ENCODE measurements at places on chromosomes 5 and 9.

GRCh38 chr9:124602632-124603031, 95.4 kb upstream of the NR5A1 start:
- no peak for DNase-seq

DNA sequence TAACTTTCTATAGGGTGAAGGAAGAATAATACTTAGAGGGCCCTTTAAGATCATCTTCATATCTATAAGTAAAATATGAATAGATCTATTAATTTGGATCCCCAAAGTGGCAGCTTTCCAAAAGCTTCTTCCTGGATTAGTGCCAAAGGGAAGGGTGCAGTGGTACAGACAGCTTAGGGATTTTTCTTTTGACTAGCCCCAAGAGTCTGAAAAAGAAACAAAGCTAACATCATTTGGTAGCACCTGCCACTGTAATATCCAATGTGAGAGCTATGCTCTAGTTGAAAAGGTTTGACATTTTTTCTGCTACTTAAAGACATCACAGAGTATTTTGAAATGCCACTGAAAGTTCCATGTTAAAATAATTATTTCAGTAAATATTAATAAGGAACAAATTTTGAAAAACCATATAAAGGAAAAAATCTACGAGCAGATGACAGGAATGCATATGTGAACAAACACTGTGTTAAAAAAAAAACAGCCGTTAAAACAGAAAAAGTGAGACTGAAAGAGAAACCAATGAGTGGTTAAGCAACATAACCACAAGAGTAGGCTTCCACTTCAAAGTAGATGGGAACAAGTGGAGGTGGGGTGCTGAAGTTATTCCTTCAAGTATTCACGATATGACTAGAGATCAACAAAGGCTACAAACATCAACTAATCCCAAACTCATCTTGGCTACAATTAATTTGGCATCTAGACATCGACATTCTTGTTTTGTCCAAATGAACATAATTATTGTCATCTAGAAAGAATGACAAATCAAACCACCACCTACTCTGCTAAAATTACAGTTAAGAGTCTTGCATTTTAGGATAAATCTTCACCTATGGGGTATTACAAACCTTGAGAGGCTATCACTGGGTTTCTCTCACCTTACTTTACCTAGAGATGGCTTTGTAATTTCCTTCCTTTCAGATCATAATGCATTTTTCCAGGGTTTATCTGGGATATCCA, 137.5 kb downstream of the CPLANE1 start:
- DNase-seq = no peak

- DNase-seq = no peak
Measured at GRCh38 chr5:151113651-151114050, 32.8 kb upstream of the TNIP1 start.

- DNase-seq = no peak
Measured at GRCh38 chr5:175567954-175568353, 89.6 kb downstream of the SFXN1 start.

DNA sequence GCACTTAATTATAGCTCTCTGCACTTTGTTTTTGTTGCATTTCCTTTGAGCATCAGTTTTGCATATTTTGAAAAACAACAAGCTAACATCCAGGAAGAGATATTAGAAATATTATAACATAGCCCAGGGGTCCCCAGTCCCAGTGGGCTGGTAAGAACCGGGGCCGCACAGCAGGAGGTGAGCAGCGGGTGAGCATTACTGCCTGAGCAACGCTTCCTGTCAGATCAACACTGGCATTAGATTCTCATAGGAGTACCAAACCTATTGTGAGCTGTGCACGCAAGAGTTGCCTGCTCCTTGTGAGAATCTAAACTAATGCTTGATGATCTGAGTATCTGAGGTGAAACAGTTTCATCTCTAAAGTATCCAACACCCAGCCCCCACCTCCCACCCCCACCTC, 675.9 kb upstream of the ZNF608 start:
- DNase-seq = no peak

GRCh38 chr5:522899-523440, 1.3 kb downstream of the SLC9A3 start:
- DNase-seq = no peak

GRCh38 chr5:9782826-9783560, 152.8 kb upstream of the TAS2R1 start:
- no peak for DNase-seq

- DNase-seq = no peak
Measured at GRCh38 chr9:5144217-5144616, 41.2 kb downstream of the INSL6 start.

DNA sequence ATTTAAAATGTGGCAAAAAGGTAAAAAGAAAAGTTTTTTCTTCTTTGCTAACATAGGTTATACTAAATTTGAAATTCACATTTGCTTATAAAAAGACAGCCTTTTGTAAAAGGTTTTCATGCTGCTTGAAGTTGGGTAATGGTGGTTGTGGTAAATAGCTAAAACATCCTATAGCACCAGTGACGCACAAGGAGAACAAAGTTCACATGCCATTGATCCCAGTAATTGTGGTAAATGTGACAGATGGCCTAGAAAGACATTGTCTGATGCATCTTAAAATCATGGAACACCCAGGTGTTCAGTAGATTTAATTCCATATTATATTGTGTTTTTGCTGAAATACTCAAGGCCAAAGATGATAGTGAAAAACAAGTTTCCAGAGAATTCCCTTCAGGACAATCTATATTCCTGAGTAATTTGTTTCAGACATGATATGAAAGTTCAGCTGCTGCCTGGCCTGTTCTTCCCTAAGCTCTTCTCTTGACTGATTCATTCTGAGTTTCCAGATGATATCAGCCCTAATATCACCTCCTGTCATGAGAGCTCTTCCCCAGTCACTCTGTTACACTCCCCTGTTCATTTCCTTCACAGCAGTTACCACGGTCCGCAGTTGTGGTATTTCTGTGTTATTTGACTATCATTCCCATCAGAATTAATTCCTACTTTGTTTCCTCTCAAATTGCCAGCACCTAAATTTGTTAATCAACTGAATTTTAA, 4.6 kb upstream of the FBXL17 start:
- no peak for DNase-seq

- DNase-seq = no peak
Measured at GRCh38 chr5:30928956-30929355, 264.5 kb upstream of the CDH6 start.

GRCh38 chr9:87909310-87910041, 8.3 kb upstream of the SPATA31C1 start:
- no peak for DNase-seq

DNA sequence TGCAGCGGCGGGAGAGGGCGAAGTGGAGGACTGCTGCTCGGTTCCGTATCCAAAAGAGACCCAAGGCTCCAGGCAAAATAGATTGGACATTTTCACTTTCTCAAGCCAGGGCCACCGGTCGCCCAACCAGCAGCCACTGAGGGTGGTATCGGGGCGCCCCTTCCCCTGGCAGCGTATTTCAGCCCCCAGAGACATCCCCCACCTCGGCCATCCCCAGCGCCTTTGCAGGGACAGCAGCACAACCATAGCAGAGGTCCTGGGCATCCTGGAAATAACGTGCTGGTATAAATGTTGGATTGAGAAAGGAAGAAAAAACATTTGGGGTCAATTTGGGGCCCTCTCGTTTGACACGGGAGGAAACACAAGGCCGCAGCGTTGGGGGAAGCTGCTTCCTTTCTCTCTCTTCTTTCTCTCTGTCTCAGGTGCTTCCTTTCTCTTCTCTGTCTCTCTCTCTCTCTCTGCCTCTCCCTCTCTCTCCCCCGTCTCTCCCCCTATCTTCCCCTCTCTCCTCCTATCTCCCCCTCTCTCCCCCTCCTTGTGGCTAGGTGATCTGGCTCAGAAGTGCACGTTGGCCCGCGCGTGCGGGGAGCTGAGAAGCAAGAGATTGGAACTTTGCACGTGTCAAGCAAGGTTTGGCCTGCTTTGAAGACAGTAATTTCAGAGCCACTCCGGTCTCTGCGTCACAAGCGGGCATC, 624 bp upstream of the RETREG1 start:
- no peak for DNase-seq

DNA sequence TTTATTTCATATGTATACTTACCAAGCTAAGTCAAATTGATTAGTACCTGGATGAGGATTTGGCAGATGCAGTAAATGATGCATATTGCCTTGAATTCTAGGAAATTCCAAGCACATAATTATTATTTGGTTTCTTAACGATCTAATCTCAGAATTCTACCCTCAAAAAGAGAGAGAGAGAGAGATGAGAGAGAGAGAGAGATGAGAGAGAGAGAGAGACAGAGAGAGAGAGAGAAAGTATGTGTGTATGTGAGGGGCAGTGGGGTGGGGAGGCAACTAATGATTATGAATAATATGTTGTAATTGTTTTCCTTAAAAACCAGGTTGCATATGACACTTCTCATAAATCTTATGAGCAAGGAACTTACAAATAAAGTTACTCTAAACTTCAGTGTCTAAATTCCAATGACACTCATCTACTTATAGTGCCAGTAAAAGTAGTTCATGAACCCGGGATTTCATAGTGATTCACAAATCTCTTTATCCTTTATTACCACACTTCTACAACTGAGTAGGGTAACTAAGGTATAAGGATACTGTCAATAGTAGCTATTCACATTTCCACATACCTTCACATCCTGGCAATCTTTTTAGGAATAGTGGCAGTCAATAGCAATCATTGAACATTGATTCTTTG, 60.5 kb upstream of the EDIL3 start:
- no peak for DNase-seq

- DNase-seq = no peak
Measured at GRCh38 chr9:37424204-37424685, 1.7 kb downstream of the GRHPR start.

GRCh38 chr5:123856766-123857165, 344.8 kb downstream of the CSNK1G3 start:
- no peak for DNase-seq

- no peak for DNase-seq
Measured at GRCh38 chr9:87422999-87423398, 74.7 kb upstream of the DAPK1 start.

GRCh38 chr5:1827886-1828397, 26.7 kb downstream of the NDUFS6 start:
- DNase-seq = peak; percentile 37

GRCh38 chr9:26527931-26528330, 364.7 kb downstream of the CAAP1 start:
- DNase-seq = no peak

GRCh38 chr9:86303316-86303975, 21.1 kb upstream of the ISCA1 start:
- DNase-seq = no peak

DNA sequence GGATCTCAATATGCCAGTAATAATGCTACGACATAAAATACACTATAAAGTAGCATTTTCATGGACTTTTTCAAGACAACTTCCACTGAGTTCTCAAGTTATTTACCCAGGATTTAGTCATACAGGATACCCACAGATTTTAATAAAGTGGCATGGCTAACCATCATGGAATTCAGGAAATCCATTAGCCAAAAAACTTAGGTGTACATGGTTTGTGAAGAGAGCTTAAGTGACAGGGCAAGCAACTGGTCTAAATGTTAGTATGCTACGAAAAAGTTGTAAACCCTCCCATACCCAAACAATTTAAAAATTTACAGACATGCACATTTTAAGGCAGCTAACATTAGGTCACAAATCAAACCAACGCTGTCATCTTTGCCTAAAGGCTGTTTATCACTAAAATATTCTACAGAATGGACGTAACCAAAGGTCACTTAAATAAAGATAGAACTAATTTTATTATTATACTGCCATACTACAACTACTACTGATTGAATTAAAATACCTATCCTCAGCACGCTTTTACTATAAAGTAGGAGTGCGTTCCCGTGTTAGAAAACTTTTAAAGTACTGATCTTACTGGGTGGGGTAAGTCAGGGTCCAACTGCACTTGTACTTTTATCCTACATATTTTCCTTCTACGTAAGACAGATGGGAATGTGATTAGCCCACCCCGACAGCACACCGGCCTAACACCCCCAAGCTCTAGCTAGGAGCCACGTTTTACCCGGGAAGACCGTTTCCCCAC, 1.1 kb downstream of the UBTD2 start:
- DNase-seq = no peak

DNA sequence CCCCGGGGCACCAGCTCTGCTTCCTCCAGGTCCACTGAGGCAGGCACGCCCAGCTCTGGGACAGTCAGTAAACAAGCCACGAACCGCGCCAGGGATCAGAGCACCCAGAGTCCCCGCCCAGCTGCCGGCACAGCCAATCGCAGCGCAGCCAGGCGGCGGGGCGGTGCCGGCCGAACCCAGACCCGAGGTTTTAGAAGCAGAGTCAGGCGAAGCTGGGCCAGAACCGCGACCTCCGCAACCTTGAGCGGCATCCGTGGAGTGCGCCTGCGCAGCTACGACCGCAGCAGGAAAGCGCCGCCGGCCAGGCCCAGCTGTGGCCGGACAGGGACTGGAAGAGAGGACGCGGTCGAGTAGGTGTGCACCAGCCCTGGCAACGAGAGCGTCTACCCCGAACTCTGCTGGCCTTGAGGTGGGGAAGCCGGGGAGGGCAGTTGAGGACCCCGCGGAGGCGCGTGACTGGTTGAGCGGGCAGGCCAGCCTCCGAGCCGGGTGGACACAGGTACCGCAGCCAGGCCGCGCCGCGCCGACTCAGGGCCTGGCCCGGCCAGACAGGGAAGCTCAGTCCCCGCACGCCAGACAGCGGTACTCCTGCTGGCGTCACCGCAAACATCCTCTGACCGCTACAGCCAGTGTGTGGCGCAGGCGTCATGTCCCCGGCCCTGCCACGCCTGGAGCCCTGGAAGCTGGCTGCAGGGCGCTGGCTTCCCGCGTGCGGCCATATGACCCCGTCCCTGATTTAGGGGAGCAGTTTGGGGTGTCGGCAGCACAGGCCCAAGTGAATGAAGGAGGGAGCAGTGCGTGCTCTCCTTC, at the start of gene CTSL:
Gene CTSL, plus strand, starts transcription at position 220 of the 810 bp plus-strand sequence. CDS start 1,485 bp downstream, outside the sequence.
- peak; percentile 95 for DNase-seq

GRCh38 chr5:103724271-103724670, 161.7 kb upstream of the NUDT12 start:
- no peak for DNase-seq

GRCh38 chr5:50406877-50407276, 34.2 kb downstream of the EMB start:
- no peak for DNase-seq

- no peak for DNase-seq
Measured at GRCh38 chr5:102873379-102873932, 118.4 kb downstream of the PAM start.

- DNase-seq = no peak
Measured at GRCh38 chr5:177003649-177004048, 2.9 kb downstream of the UIMC1 start.

- DNase-seq = no peak
Measured at GRCh38 chr9:116416421-116416820, 262.8 kb downstream of the PAPPA start.

DNA sequence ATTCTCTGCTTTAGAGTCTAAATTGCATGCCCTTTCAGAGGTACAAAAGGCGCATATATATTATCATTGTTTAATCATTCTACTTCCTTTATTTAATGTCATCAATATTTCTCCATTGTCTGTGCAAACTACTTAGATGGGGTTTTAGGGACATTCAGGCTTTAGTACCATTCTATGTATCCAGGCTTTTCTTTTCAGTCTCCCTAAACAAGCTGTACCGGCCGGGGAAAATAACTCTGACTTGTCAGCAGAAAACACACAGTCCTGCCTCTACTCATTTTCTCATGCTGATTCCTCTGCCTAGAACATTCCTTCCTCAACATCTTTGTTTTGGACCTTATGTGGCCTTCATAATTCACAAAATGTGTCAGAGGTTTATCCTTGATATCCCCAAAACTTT, 392.1 kb upstream of the DAB2 start:
- DNase-seq = no peak

GRCh38 chr5:140109759-140110645, 3.9 kb upstream of the PURA start:
- no peak for DNase-seq

- no peak for DNase-seq
Measured at GRCh38 chr5:42719034-42719433, 37.6 kb upstream of the CCDC152 start.
